ENCODE measurements at places on chromosomes 12 and 14.

DNA sequence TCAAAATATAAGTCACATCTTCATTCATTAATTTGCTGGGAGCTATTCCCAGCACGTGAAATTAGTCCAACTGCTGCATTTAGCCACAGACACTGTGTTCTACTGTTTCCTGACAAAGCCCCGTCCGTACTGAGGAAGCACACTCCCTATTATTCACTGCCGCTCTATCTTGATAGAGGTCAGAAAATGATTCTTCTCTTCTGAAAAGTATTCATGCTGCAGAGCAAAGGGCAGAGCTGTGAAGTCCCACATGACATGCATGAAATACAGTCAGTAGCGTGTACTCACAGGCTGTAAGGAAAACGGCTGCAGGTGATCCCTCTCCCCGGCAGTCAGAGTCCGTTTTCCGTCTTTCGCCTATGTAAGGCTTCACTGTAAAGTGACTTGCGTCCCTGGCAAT lies 302.5 kb upstream of the FKBP4 start:
- DNase-seq, result no peak

DNA sequence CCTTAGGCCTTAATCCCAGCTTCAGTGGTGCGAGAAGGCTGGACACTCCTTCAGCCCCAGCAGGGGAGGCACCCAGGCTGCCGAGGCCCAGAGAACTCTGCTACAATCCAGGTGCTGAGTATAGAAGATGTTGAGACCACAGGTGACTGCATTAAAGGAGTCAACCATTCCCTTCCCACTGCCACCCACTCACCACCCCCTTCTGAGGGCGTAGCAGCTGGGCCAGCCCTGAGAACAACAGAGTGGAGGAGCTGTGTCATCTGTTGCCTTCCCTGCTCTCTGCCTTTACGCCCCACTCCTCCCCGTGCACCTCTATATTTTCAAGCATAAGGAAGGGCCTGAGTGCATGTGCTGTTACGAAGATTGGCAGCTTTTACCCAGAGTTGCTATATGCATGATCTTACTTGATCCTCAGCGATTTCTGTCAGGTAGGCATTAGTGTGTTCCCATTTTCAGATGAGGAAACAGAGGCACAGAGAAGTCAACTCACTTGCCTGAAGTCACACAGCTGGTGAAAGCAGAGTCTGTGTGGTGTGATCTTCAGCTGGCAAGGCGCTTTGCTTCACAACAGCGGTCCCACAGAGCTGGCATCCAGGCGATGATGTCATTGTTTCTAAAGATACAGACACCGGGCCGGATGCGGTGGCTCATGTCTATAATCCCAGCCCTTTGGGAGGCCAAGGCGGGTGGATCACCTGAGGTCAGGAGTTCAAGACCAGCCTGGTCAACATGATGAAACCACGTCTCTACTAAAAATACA lies 46.7 kb downstream of the RIN3 start:
- no peak for DNase-seq

GRCh38 chr14:75857199-75857598 lies 124.6 kb downstream of the TGFB3 start:
- DNase-seq, result no peak

- DNase-seq, result no peak
Observed at GRCh38 chr12:111773801-111774551, 7.2 kb downstream of the ALDH2 start.

DNA sequence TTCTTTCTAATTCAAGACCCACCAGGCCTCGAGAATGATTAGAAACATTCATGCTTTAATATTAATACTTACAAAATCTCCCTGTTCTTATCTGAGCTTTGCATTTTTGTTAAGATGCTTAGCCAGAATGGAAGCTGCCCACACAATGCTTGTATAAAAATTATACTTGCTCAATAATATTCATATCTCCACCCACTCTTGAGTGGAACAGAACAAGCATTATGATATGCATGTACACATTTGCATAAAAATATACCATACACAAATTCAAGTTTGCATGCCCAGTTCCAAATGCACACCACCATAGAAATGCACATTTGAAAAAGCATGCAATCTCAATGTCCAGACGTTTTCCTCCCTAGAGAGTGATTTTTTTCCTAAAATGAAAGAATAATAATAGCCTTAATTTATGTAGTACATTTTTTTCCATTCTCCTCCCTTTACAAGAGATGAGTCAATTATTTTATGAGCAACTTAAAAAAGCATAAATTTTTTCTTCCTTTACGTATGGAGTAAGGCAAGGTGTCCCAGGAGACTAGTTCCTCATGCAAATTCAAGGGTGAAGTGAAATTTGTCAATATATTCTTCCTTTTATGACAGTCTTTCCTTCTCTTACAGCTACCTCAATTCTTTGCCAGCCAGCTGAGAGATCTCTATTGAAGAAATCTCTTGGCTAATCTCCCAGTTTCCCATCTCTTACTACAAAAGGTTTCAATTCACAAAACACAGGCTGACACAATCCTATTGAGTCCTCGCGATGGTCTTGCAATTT lies 313.1 kb upstream of the GARIN6 start:
- DNase-seq, result no peak

DNA sequence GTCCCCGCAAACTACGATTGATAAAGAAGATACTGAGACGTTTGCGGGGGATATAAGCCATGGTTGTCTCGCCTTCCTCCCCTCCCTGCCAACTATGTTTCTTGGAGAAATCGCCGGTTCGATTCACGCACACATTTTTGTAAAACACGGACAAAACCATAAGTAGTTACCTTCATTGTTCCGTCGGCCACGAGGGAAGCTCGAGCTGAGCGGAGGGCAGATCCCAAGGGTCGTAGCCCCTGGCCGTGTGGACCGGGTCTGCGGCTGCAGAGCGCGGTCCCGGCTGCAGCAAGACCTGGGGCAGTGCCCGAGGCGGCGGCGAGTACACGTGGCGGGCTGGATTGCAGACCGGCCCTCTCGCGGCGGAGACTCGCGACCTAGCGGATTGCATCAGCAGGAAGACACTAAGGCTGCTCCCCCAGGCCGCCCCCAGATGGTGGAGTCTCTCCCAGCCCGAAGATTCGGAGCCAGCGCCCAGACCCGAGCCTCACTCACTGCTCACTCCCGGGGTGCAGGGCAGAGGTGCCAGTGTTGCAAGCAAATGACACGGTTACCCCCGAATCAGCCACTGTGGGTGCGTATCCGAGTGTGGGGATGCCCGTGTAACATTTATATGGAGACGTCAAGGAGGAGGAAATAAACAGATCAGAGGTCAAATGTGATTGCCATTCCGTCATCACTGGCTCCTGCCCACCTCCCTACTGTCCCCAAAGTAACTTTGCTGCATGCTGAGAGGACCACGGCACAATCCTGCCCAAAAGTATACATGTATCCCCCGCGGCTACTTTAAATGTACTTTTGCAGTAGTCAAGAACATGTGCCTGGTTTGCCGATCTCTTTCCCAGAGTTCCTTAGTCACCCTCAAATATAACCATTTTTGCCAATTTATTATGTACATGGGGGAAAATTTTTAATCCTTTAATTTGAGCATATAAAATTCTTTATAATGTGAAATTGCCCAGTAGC lies at the start of gene BCAT1:
Gene BCAT1 (minus strand): TSS at position 345 of the 966 bp plus-strand sequence. CDS start 169 bp downstream, at position 176.
- DNase-seq, result no peak

- DNase-seq, result no peak
Observed at GRCh38 chr14:95472819-95473251, 43.6 kb downstream of the SYNE3 start.

- no peak for DNase-seq
Observed at GRCh38 chr14:92492258-92492657, 21.3 kb upstream of the RIN3 start.

DNA sequence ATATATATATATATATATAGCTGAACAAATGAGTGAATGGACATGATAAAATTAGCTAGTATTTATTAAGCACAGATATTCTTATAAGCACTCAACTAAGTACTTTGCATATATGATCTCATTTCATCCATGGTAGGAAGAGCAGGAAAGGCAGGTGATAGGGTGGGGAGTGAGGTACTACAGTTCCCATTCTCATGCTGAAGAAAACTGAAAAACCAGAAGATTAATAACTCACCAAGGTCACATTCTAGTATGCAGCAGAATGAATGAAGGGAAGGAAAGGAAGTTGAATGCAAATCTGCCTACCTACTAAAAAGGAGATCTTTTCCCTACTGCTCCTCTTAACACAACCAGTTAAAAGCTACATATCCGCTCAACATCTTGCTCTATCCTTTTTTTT lies 298.1 kb upstream of the TMPO start:
- DNase-seq, result no peak

DNA sequence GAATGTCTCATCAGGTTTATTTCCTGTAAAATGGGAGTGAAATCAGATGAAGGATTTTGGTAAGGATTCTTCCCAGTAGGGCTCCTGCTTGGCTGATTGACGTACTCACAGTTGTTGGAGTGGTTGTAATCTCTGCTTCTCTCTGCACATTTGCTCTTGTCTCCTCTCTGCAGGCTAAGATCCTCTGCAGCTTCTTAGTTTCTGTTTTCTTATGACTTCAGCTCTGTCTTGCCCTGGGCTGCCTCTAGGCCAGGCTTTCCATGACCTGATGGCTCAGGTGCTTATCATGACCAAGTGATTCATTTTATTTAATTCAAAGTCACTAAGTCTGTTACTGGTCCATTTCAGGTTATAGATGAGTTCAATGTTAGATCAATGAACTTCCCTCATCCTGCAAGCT lies 394.5 kb upstream of the DDHD1 start:
- DNase-seq, result no peak

DNA sequence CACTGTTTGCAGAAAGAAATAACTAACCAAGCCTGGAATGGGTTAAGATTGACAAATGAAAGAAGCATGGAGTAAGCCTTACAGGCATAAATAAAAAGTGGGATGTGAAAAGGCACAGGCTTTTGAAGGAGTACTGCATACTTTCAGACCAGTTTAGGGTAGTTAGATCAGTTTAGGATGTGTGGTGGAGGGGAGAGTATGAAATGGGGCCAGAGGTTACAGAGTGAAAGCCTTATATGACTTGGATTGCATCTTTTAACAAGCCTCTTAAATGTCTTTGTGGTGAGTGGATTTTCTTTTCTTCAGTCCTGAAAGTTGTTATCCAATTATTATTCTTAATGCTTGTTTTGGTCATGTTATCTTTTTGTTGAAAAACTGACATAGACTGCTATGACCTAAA lies 52.2 kb upstream of the TRHDE start:
- DNase-seq, result no peak

DNA sequence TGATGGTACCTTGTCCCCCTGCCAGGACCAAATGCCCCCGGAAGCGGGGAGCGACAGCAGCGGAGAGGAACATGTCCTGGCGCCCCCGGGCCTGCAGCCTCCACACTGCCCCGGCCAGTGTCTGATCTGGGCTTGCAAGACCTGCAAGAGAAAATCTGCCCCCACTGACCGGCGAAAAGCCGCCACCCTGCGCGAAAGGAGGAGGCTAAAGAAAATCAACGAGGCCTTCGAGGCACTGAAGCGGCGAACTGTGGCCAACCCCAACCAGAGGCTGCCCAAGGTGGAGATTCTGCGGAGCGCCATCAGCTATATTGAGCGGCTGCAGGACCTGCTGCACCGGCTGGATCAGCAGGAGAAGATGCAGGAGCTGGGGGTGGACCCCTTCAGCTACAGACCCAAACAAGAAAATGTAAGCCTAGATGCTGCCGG lies 410 bp downstream of the MYF6 start:
- DNase-seq, result no peak

- DNase-seq, result no peak
Observed at GRCh38 chr14:91400696-91401095, 16.9 kb downstream of the CCDC88C start.

DNA sequence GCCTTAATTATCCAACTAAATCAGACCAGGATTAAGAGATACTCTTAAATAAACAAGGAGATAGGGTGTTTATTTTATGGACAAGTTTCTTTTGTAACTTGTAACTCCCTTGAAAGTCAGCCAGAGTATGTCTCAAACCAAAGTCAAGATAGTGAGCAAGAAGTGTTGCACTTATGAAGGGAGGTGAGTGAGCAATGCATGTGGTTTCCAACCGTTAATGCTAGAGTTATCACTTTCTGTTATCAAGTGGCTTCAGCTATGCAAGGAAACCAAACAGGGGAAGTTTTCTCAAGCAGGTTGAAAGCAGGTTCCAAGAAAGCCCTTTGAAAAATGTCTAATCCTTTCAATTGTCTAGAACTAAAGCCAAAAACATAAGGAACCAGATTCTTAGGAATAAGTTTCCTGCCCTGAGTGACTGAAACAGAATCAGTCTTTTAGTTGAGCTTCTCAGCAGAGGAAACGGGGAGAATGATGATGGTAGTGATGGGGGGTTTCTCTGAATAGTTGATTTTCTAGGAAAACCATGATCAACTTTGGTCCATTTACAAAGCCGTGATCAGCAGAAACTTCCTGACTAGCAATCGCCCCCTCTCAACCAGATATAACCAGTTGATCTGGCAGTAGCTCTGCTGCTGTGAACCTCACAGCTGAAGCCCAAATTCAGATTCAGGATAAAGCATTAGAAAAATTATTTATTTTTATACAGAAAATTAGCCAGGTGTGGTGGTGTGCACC lies 128.4 kb downstream of the DAD1 start:
- no peak for DNase-seq

- DNase-seq, result no peak
Observed at GRCh38 chr12:67792185-67792584, 143.6 kb downstream of the DYRK2 start.

DNA sequence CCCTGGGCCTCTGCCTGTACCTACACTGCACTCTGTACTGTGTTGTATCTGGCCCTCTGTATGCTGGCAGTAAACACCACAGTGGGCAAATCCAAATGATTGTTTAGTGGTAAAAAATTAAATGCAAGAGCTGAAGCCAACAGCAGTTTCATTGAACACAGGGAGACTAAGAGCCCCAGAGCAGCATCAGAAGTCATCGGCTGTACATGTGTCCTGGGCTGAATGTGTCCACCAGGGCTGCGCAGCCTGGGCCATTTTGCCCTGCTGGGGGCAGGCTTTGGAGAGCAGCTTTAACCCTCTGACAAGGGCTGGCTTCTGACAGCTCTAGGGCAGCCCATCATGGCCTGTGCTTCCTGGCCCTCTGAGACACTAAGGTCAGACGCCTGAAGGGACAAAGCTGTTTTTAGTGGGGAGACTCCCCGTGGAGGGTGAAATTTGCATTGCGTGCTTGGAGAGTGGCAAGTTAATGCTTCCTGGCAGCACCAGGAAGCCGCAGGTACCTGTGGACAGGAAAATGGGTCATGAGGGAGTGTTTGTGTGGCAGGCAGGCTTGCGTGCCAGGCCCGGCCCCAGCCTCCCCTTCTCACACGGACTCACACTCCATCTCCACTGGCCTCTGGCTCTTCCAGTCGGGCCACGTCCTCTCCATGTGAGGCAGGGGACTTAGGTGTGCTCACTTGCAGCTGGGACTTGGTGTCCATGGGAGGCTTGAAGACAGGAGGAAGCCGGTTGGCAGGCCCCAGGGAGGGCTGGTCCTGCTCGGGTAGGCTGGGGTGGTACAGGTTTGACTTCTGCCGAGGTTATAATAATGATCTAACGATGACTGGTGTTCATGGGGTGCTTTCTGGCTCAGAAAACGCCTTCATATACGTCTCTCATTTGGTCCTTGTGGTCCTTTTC lies 150.1 kb downstream of the TSPAN9 start:
- no peak for DNase-seq

GRCh38 chr12:52082988-52083637 lies 3.6 kb downstream of the SMIM41 start:
- DNase-seq, result no peak

GRCh38 chr12:69101505-69101904 lies 137.9 kb upstream of the CPSF6 start:
- no peak for DNase-seq

GRCh38 chr14:95993768-95994592 lies 45.2 kb upstream of the C14orf132 start:
- peak; percentile 17 for DNase-seq

- DNase-seq, result no peak
Observed at GRCh38 chr12:76449993-76450392, 101.8 kb upstream of the BBS10 start.
